ENCODE measurements at places on chromosomes 2 and 18.

DNA sequence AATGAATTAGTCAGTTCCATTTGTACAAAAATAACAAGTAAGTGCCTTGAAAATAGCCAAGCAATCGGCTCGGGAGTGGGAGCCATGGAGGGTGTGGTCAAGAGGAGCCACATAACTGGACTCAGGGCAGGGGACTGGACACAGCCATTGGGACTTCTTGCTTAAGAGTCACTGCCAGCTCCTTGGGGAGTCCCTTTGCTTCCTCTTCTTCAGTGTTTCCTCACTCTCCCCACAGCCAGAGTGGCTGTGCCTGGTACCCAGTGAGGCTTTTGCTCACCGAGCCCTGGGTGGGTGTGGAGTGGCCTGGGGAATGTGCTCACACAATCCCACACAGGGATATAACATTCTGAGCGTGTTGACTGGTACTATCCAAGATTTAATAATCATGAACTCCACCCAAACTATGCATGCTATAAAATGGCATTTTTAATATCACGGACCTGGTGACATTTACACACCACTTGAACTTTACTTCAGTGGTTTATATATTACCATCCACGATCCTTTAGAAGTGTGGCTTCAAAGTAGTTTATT lies 94.6 kb downstream of the PTGR3 start:
- no peak for DNase-seq

- DNase-seq = no peak
These were observed 451.4 kb upstream of the SLC14A2 start for GRCh38 chr18:45163871-45164270.

GRCh38 chr2:196887431-196887830 lies 39.1 kb downstream of the PGAP1 start:
- DNase-seq = no peak

- no peak for DNase-seq
These were observed 593.9 kb upstream of the NETO1 start for GRCh38 chr18:73461780-73462059.

DNA sequence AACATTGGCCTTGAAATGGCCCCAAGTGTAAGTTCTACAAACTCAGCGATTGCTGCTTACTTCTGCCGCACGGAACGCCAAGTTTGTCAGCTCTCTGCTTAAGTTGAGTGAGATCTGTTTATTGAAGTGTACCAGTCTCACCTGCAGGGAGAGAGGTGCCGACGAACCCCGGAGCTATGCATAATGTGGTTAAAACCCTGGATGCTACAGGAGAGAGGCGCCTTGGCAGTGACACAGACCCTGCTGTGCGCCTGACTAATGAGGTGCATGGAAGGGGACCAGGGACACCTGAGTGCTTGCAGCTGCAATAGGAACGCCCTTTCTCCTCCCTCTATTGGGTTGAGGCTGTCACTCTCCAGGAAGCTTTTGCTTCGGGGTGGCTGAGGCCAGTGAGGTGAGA lies 979 bp downstream of the SLC9A2 start:
- no peak for DNase-seq

- no peak for DNase-seq
These were observed 52.8 kb downstream of the TRABD2A start for GRCh38 chr2:84827978-84828575.

DNA sequence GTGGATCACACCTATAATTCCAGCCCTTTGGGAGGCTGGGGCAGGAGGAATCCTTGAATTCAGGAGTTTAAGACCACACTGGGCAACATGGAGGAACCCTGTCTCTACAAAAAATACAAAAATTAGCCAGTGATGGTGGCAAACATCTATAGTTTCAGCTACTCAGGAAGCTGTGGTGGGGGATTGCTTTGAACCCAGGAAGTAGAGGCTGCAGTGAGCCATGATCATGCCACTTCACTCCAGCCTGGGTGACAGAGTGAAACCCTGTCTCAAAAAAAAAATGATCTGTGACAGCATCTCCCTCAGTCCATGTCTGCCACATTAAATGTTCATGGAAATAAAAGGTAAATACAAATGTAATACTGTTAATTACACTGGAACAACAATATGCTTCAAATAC lies 121.4 kb upstream of the COL5A2 start:
- no peak for DNase-seq

GRCh38 chr2:203330434-203330833 lies 2.2 kb downstream of the ABI2 start:
- no peak for DNase-seq

DNA sequence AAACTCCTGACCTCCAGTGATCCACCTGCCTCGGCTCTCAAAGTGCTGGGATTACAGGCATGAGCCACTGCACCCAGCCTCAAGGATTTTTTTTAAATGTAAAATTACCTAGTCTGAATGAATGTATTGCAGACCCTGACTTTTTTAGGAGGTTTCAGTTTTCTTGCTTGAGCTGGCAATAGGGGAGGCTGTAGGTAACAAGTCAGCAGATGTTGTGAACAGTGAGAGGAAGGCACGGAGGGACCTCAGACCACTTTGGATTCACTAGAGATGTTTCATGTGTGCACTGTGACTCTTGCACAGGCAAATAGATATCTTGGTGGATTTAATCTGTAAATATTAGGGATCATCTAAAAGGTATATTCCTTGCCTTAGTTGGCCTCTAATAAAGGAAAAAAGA lies 6.4 kb downstream of the NDUFV2 start:
- DNase-seq = no peak
